ENCODE measurements at places on chromosomes 5 and 9. TPM values are rescaled to one million over a fixed set of nuclear protein-coding genes. Genes with fewer than 3 reads are reported as not detected.

ACSL6 gene
- total RNA-seq = not detected

OLFML2A gene
- 24.0 TPM for total RNA-seq

PTAR1 gene
- 9.0 TPM for total RNA-seq

CDX1 gene
- total RNA-seq = not detected

SOWAHA gene
- 0.06 TPM for total RNA-seq
